ENCODE measurements at places on chromosomes 13 and 19.

DNA sequence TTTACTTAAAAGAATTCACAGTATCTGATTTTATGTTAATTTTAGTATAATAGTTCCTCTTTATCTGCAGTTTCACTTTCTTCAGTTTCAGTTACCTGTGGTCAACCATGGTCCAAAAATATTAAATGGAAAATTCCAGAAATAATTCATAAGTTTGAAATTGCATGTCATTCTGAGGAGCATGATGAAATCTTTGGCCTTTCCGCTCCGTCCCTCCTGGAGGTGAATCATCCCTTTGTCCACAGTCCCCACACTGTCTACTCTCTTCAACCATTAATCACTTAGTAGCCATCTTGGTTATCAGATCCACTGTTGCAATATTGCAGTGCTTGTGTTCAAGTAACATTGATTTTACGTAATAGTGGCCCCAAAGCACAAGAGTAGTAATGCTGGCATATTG lies 26.9 kb downstream of the SLITRK6 start:
- peak; percentile 16 for DNase-seq

GRCh38 chr13:39385154-39385553 lies 217.8 kb downstream of the LHFPL6 start:
- DNase-seq, result no peak

DNA sequence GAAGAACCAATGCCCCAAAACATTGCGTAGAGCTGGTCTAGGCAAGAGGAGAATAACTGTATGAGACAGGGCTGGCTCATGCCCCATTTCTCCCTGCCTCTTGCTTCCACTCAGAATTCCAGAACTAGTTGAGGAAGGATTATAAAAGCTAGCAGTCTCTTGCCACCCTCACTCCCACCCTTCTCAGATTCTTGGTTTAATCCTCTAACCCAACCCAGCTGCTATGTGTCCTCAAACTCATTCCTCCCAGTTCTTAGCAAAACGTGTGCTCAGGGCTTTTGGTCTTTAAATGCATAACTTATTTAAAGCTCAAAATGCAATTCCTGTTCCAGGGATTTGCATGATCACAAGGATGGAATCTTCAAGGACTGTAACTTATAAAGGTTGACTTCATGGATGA lies 466.3 kb downstream of the COG6 start:
- no peak for DNase-seq

GRCh38 chr13:86792153-86792651 lies 879.0 kb upstream of the SLITRK5 start:
- DNase-seq, result no peak

DNA sequence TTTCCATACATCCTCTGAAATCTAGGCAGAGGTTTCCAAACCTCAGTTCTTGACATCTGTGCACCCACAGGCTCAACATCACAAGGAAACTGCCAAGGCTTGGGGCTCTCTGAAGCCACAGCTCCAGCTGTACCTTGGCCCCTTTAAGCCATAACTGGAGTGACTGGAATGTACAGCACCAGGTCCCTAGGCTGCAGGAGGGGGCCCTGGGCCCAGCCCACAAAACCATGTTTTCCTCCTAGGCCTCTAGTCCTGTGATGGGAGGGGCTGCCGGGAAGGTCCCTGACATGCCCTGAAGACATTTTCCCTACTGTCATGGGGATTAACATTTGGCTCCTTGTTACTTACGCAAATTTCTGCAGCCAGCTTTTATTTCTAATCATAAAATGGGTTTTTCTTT lies 1093.0 kb upstream of the PCDH9 start:
- DNase-seq, result no peak

GRCh38 chr19:3189702-3190469 lies 4.2 kb downstream of the NCLN start:
- DNase-seq, result no peak

GRCh38 chr19:1729568-1729925 lies 23.8 kb upstream of the ONECUT3 start:
- DNase-seq, result no peak

DNA sequence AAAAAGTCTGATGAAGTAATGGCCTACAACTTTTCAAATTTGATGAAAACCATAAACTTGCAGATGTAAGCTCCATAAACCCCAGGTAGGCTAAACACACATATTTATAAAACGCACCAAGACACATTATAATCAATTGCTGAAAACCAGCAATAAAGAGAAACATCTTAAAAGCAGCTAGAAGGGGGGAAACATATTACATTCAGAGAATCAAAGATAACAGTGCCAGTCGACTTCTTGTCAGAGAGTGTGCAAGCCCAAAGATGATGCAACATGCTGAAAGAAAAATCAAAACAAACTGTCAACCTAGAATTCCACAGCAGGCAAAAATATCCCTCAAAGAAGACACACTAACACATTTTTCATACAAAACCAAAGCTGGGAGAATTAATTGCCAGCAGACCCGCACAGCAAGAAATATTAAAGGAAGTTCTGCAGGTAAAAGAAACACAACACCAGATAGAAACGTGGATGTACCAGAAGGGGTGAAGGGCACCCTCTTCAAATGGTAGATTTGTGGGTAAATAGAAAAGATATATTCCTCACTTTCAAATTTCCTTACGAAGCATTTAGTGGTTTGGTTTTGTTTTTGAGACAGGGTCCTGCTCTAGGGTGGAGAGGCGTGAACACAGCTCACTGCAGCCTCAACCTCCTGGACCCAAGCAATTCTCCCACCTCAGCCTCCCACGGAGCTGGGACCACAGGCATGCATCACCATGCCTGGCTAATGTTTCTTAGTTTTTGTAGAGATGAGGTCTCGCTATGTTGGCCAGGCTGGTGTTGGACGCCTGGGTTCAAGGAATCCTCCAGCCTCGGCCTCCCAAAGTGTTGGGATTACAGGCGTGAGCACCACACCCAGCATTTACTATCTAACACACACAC lies 16.5 kb upstream of the ATP1A3 start:
- DNase-seq, result no peak

- DNase-seq, result no peak
Measured at GRCh38 chr19:2824129-2824528, 4.5 kb downstream of the ZNF554 start.

- DNase-seq, result no peak
Measured at GRCh38 chr13:45615501-45616101, at the start of gene ERICH6B. ERICH6B (minus strand) TSS chr13:45615739; CDS start chr13:45597005, 18,734 bp downstream.

GRCh38 chr13:46052319-46053161 lies at the start of gene ZC3H13:
ZC3H13 (minus strand) TSS chr13:46052746; CDS start chr13:46045507, 7,239 bp downstream.
- DNase-seq, result peak; percentile 98

DNA sequence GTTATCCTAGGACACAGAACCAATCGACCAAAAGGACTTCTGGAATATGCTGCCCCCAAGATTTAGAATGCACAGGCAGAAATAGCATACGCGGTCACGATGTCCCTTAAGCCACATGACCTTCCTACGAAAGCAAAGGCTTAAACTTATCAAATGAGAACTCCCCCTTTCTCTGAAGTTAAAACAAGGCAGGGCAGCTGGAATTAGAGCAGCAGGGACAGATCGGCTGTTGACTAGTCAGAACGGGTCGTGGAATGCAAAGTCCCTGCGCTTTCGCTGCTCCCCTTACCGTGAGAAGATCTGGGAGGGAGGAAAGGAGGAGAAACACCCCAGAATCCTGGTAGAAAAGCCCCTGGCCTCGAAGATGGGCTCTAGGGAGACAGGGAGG lies 799 bp upstream of the USPL1 start:
- peak; percentile 87 for DNase-seq

GRCh38 chr19:51131780-51132680 lies 7.3 kb downstream of the SIGLEC9 start:
- DNase-seq, result no peak

DNA sequence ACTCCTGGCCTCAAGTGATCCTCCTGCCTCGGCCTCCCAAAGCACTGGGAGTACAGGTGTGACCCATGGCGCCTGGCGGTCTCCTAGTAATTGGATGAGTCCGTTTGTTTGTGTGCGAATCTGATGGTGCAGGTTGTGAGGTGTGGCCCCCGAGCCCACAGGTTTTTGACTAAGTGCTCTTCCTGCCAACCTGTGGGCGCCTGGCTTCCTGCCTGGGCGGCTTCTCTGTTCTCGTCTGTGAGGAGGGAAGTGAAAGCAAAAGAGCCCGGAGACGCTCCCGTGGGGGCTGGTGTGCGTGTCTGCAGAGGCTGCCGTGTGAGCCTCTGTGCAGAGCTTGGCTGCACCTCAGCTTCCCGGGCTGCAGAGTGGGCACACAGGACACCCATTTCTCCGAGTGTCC lies 10.0 kb downstream of the ARHGAP45 start:
- no peak for DNase-seq

DNA sequence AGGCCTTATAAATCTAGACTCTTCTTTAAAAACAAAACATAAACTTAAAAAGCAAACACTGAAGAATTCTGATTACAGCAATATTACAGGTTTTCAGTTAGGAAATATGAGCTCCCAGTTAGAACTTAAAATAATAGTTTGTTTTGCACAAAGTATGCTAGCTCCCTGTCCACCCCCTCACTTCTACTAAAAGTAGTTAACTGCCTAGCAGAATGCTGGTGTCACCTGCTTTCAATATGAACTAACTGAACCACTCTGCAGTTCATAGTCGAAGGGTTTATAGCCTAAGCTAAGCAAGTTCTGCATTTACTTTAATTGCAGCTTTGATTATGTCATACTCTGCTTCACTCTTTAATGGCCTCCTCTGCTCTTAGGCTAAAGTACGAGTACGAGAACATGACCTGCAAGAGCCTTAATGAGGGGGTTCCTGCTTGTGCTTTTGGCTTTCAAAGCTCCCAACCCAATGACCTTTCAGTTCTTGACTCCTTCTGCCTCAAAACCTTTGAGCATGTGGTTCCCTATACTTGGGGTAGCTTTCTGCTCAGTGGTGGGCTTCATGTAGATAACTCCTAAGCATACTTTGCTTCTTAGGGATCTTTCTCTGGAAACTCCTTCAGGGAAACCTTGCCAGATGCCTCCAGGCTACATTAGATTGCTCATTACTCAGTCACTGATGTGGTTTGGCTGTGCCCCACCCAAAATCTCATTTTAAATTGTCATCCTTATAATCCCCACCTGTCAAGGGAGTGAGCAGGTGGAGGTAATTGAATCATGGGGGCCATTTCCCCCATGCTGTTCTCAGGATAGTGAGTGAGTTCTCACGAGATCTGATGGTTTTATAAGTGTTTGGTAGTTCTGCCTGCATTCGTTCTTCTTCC lies 278.9 kb upstream of the ARGLU1 start:
- no peak for DNase-seq

- no peak for DNase-seq
Measured at GRCh38 chr13:71621174-71622124, 245.6 kb downstream of the DACH1 start.

GRCh38 chr19:42512130-42512636 lies 16.1 kb downstream of the CEACAM1 start:
- no peak for DNase-seq
